Sigmoid colon (tissue), 7 donors: ENCODE measurements at places on chromosomes 11 and 22. TPM values are rescaled to one million over a fixed set of nuclear protein-coding genes. Genes with fewer than 3 reads are reported as not detected.

- no peak overlapping the region for H3K4me3 ChIP-seq
- DNase-seq = no peak
- H3K27ac ChIP-seq = no peak overlapping the region
- H3K27me3 ChIP-seq = no peaks in the 10 kb centered on the region
- no peaks in the 10 kb centered on the region for H3K4me1 ChIP-seq
These were observed 32.9 kb upstream of the EED start for GRCh38 chr11:86211619-86212018.

DNA sequence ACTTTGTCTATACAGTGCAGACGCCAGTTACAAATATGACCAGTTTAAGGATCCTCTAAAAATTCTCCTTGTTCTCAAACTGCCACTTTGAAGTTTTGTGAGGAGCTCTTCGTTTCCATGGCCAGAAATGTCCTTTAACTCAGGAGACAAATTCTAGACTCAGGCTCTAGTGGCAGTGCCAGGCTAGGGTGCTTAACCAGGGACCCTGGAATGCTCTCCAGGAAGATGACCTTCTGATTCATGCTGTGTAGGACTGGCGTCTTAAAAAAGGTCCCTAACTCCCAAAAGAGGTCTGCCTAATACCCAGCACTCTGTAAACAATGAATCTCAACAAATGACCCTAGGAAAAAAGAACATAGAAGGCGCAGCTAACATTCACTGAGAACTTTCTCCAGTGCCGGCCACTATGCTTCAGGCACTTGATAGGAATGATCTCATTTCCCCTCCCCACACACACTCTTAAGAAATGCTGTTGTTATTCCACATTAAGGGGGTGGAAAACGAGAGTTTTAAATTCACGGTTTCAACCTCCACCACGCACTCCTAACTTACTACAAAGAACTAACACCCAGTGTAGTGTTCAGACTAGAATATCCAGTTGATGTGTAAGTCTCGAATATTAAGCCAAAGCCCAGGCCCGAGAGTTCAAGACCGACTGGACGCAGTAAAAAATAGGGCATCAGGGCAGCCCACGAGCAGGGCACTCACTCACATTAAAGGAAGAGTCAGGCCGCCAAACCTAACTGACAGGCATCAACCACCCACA lies 747 bp downstream of the NXF1 start:
- H3K36me3 ChIP-seq = peaks cover 33% of the 10 kb centered on the region
- no peaks in the 10 kb centered on the region for H3K27me3 ChIP-seq
- DNase-seq = no peak

GRCh38 chr22:48187356-48187755 lies 1424.9 kb downstream of the TBC1D22A start:
- no peak overlapping the region for H3K27ac ChIP-seq
- no peak for DNase-seq
- H3K27me3 ChIP-seq = no peaks in the 10 kb centered on the region
- no peaks in the 10 kb centered on the region for H3K4me1 ChIP-seq

DNA sequence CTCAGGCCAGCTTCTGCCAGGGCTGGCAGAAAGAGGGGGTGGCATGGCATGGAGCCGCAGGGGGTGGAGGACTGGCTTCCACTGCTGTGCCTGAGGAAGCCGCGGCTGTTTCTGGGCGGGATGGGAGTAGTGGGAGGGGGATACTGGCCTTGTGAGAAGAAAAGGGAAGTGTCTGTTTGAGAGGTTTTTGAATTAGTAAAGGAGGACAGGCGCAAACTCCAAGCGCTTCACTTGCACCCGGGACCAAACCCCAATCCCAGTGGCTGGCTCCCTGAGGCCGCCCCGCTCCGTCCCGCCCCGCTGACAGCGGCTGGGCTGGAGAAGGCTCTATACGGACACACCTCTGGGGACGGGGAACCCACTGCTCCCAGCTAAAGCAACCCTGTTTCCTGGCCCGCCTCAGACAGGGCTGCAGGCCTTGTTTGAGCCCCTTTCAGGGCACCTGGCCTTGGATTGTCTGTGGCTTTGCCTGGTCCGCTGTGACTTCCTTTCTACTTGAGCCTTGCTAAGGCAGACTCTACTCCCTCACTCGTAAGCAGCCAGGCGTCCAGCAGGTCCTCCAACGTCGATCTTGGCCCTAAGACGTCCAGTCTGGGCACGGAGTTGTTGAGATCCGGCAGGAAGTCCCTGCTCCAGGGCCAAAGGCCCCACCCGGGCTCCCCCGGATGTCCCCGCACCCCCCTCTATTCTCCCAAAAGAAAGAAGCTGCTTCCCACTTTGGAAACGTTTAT lies 2.2 kb downstream of the APOA1 start:
- peak overlapping the region; percentile 81 for H3K27ac ChIP-seq
- H3K4me3 ChIP-seq = peak overlapping the region; percentile 35
- no peaks in the 10 kb centered on the region for H3K4me1 ChIP-seq
- no peaks in the 10 kb centered on the region for H3K27me3 ChIP-seq

DNA sequence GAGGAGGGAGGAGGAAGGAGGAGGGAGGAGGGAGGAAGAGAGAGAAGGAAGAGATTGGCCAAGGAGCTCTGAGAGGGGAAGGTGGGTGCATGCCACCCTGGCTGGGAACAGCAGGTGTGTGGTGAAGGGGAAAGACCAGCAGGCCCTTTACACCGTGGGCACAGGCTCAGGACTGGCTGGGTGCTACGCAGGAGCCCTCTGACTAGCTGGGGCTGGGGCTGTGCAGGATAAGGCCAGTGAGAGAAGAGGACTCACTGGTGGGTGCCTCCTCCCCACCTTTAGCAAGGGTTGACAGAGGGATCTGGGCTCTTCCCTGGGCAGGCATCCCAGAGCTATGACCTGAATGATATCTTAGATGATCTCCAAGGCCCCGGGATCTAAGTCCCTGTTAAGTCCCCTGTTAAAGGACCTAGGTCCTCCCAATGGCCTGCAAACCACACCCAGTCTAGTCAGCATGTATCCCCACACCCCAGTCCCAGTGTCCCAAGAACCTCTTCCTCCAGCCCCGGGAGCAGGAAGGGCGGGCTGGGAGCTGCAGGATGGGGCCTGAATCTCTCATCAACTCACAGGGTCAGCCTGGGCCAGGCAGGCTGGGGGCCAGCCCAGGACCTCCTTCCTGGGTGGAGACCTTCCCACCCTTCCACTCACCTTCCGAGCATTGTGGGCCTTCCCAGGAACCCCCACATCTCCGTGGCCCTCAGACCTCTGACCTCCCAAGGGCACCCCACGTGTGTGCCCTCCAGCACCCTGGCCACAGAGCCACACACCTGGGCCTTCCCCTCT lies 55.4 kb downstream of the CDKN1C start:
- no peaks in the 10 kb centered on the region for H3K36me3 ChIP-seq
- DNase-seq = no peak
- no peak overlapping the region for H3K4me3 ChIP-seq
- peaks cover 29% of the 10 kb centered on the region for H3K4me1 ChIP-seq
- no peaks in the 10 kb centered on the region for H3K27me3 ChIP-seq

DNA sequence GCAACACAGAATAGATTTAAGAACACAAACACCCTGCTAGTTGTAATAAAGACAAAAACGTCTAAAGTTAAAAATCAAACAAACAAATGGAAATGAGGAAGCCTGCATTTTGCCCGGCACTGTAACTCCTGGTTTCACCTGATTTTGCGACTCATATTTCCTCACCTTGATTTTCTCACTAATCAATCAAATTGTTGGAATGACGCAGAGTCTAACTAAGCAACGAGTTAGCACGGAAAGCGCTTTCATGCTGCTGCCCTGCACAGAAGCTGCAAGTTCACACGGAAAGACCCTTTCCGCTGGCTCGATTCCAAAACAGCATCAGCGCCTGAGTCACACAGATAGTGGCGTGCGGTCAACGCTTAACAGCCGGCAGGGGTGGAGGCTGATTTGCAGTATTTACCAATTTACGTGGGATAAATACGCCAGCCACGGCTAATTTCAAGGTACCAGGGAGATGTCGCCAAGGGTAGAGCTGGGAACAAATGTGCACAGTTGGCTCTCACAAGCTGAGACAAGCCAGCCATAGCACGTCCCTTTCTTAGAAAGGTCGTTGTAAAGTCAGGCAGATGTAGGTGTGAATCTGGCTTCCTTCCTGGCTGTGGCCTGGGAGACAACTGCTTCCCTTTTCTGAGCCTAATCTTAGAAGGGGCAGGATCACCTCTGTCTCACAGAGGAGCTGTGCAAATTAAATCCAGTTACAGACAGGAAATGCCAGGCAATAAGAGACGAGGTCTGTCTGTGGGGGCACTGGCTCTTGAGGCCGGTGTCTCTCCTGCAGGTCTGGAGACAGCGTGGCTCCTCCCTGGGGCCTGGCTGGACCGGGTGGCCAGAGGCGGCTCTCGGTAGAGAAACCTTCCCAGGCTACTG lies 76.9 kb upstream of the TTLL12 start:
- peaks cover 12% of the 10 kb centered on the region for H3K27me3 ChIP-seq
- no peaks in the 10 kb centered on the region for H3K36me3 ChIP-seq
- no peak overlapping the region for H3K4me3 ChIP-seq
- H3K27ac ChIP-seq = no peak overlapping the region
- peaks cover 9% of the 10 kb centered on the region for H3K4me1 ChIP-seq
- DNase-seq = no peak

DNA sequence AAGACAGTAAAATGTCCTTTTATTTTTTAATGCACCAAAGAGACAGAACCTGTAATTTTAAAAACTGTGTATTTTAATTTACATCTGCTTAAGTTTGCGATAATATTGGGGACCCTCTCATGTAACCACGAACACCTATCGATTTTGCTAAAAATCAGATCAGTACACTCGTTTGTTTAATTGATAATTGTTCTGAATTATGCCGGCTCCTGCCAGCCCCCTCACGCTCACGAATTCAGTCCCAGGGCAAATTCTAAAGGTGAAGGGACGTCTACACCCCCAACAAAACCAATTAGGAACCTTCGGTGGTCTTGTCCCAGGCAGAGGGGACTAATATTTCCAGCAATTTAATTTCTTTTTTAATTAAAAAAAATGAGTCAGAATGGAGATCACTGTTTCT lies 1.1 kb upstream of the CCND1 start:
- no peaks in the 10 kb centered on the region for H3K36me3 ChIP-seq
- no peak overlapping the region for H3K4me3 ChIP-seq
- peaks cover 86% of the 10 kb centered on the region for H3K4me1 ChIP-seq
- peaks cover 76% of the 10 kb centered on the region for H3K27me3 ChIP-seq

GRCh38 chr22:44002324-44002723 lies 21.8 kb upstream of the PARVB start:
- no peak for DNase-seq
- no peak overlapping the region for H3K27ac ChIP-seq
- no peak overlapping the region for H3K4me3 ChIP-seq
- no peaks in the 10 kb centered on the region for H3K4me1 ChIP-seq

- no peak overlapping the region for H3K27ac ChIP-seq
- DNase-seq = no peak
- H3K4me1 ChIP-seq = no peaks in the 10 kb centered on the region
- no peaks in the 10 kb centered on the region for H3K36me3 ChIP-seq
- H3K27me3 ChIP-seq = no peaks in the 10 kb centered on the region
- H3K4me3 ChIP-seq = no peak overlapping the region
These were observed 343.3 kb upstream of the CTSC start for GRCh38 chr11:88680806-88681205.

GRCh38 chr11:10388574-10388973 lies 66.5 kb upstream of the AMPD3 start:
- H3K27me3 ChIP-seq = no peaks in the 10 kb centered on the region
- H3K36me3 ChIP-seq = no peaks in the 10 kb centered on the region
- peak; percentile 77 for DNase-seq
- peak overlapping the region; percentile 79 for H3K27ac ChIP-seq
- H3K4me3 ChIP-seq = no peak overlapping the region
- no peaks in the 10 kb centered on the region for H3K4me1 ChIP-seq

DNA sequence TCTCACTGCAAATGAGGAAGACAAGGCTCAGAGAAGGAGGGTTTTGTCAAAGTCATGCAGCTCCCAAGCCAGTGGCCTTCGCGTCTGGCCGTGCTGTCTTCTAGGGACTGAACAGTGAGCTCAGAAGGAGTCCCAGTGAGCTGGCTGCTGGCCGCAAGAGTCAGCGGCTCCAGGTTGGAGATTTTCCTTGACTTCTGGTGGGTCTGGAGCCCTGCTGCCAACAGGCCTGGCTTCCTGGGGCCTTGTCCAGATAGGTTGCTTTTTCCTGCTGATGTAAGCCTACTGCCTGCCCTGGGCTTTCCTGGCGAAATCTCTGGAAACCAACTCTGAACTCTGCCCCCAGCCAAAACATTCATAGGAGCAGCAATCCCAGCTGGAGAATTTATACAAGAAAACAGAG lies 272.7 kb upstream of the CADM1 start:
- no peaks in the 10 kb centered on the region for H3K4me1 ChIP-seq
- DNase-seq = no peak
- no peak overlapping the region for H3K4me3 ChIP-seq
- no peaks in the 10 kb centered on the region for H3K27me3 ChIP-seq

GRCh38 chr11:63583357-63583677 lies 20.1 kb upstream of the PLAAT2 start:
- peaks cover 81% of the 10 kb centered on the region for H3K36me3 ChIP-seq
- H3K27ac ChIP-seq = no peak overlapping the region
- no peaks in the 10 kb centered on the region for H3K27me3 ChIP-seq
- H3K4me1 ChIP-seq = no peaks in the 10 kb centered on the region
- no peak for DNase-seq
- H3K4me3 ChIP-seq = no peak overlapping the region

GRCh38 chr22:20610243-20610686 lies 102.9 kb downstream of the MED15 start:
- H3K4me3 ChIP-seq = no peak overlapping the region
- no peaks in the 10 kb centered on the region for H3K27me3 ChIP-seq

GRCh38 chr11:69463181-69463994 lies 18.1 kb upstream of the LINC01488 start:
- peak overlapping the region; percentile 20 for H3K27ac ChIP-seq
- H3K4me1 ChIP-seq = peaks cover 13% of the 10 kb centered on the region
- H3K4me3 ChIP-seq = no peak overlapping the region
- no peaks in the 10 kb centered on the region for H3K27me3 ChIP-seq
- DNase-seq = no peak

- no peak overlapping the region for H3K4me3 ChIP-seq
- DNase-seq = no peak
- H3K36me3 ChIP-seq = no peaks in the 10 kb centered on the region
- H3K27me3 ChIP-seq = no peaks in the 10 kb centered on the region
- no peak overlapping the region for H3K27ac ChIP-seq
- no peaks in the 10 kb centered on the region for H3K4me1 ChIP-seq
These were observed 113.5 kb downstream of the SHANK2 start for GRCh38 chr11:71138737-71139425.

GRCh38 chr11:18332302-18332701 lies 9.9 kb downstream of the GTF2H1 start:
- H3K4me3 ChIP-seq = no peak overlapping the region
- H3K4me1 ChIP-seq = no peaks in the 10 kb centered on the region
- no peaks in the 10 kb centered on the region for H3K27me3 ChIP-seq
- H3K36me3 ChIP-seq = peaks cover 26% of the 10 kb centered on the region
- no peak overlapping the region for H3K27ac ChIP-seq

The CCDC89 gene
- 0.46 TPM for polyA plus RNA-seq

The TBC1D22A gene
- polyA plus RNA-seq = 19.2 TPM

The VPREB1 gene
- polyA plus RNA-seq = not detected

The PATE4 gene
- polyA plus RNA-seq = not detected

The C11orf42 gene
- polyA plus RNA-seq = not detected

The OR51I1 gene
- polyA plus RNA-seq = not detected

The MAJIN gene
- polyA plus RNA-seq = 0.25 TPM
